ENCODE measurements at places on chromosomes 2 and 18.

DNA sequence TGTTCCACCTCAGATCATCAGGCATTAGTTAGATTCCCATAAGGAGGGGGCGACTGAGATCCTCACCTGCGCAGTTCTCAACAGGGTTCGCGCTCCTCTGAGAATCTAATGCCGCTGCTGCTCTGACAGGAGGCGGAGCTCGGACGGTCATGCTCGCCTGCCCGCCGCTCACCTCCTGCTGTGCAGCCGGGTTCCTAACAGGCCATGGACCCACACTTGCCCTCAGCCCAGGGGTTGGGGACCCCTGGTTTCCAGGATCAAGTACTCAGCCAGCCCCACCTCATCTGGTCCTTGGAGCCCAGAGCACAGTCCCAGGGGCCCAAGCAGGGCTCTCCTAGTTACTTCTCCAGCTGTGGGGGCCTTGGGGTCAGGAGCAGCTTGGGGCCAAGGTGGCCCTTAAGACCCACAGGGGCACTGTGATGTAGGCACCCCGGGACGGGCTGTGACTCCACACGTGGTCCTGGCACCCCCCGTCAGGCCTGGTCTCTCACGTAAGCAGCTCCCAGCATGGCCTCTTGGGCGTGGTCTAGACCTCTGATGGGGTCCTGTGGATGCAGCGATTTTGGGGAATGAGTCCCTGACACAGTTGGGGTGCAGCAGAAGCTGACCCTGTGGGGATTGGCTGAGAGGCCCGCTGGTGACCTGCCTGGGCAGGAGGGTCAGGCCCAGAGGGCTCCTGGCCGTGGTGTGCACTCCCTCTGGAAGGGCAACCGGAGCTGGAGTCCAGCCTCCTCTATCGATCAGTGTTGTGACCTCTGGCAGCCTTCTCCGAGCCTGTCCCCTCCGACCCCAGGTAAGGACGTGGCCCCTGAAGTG is 28.3 kb upstream of the OTOS start:
- no peak for DNase-seq

DNA sequence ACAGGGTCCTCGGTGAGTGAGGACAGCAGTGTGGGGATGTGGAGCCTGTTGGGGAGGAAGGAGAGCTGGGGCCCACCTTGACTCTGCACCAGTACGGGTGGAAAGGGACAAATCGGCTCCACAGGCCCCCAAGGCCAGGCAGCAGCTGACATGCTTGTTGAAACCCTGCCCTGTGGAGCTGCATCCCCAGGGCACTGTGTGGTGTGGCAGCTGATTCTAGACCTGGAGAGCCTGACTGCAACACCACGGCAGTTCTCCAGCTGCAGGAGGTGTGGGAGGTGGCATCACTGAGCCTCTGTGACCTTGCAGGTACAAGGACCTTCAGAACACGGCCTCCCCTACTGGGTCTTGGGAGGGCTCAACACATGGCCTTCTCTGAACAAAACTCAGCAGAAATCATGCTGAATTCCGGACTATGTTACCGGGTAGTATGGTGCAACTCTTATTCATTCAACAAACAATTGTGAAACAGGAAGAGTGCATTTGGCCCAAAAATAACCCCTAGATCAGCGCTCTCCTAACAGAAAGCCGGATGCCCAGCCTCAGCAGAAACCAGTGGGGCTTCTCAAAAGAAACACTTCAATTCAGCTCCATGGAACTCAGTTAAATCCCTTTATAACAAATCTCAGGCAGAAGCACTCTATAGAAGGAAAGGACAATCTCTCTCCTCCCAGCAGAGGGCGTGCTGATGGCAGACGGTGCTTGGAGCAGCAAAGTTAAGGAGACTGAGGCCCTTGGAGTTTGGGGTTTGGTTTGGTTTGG is 104.4 kb upstream of the SALL3 start:
- peak; percentile 38 for DNase-seq

DNA sequence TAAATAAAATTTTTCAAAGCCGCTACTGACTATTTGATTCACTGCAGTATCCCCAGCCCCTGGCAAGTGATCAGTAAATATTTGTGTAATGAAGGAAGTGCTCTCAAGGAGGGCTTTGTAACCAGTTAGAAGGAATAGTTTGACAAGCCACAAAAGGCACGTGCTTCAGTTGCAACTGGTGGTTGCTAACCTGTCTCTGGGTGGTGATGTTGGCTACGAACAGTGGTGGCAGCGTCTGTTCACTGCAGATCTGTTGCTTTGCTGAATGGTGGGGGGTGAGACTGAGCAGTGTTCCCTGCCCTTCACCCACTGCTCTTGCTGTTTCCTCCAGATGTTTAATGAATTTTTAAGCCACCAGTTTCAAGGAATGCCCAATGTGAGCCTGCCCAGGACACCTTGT is 73.9 kb upstream of the SIX2 start:
- DNase-seq, result no peak

- DNase-seq, result no peak
These were observed 21.9 kb upstream of the DNAJC10 start for GRCh38 chr2:182694189-182694588.

- no peak for DNase-seq
These were observed 5.1 kb downstream of the ACTG2 start for GRCh38 chr2:73897934-73898333.

DNA sequence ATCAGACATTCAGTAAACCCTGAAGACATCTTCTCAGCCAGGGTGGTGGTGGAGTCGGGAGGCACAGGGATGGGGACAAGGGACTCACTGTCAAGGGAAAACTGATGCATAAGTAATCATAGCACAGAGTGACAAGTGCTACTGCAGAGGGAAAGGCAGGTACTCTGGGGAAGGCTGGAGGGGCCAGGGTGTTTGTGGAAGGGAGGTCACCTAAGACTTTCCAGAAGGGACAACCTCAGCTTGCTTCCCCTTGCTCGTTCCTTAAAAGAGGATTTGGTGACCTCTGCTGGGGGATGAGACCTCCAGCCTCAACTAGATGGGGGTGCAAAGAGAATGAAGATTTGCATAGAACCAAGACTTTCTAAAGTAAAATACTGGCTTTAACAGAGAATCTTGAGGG is 99.5 kb downstream of the SLC4A3 start:
- no peak for DNase-seq

DNA sequence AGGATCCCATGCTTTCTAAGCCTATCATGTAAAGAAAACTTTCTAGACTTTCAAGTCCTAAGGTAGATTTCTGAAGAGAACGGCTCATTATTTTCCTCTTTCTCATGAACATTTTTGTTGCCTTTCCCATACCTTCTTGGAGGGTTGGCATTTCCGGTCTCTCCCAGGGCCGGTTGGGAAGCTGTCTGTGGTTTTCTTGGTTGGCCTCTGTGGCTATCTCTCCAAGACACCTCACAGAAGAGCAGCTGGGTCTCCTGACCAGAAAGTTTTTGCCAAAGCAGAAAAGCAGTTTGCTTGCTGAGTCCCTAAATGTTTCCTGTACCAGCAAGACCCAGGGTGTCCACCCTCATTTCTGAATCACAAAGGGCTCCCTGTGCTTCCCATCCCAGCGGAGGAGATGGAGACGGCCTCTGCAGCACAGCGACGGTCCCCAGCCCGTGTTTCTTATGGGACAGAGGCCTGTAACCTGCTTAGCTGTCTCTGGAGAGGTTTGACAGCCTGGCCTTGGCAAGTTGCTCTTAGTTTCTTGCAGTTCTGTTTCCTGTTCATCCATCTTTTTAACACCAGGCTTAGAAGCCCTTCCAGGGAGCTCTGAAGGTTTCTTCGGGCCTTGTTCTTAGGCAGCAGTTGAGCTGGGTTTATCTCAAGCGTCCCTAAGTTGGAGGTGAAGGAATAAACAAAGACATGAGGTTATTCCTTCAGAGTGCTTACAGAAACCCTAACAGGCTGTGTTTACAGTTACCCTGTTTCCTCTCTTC is 39.8 kb downstream of the GREB1 start:
- no peak for DNase-seq

DNA sequence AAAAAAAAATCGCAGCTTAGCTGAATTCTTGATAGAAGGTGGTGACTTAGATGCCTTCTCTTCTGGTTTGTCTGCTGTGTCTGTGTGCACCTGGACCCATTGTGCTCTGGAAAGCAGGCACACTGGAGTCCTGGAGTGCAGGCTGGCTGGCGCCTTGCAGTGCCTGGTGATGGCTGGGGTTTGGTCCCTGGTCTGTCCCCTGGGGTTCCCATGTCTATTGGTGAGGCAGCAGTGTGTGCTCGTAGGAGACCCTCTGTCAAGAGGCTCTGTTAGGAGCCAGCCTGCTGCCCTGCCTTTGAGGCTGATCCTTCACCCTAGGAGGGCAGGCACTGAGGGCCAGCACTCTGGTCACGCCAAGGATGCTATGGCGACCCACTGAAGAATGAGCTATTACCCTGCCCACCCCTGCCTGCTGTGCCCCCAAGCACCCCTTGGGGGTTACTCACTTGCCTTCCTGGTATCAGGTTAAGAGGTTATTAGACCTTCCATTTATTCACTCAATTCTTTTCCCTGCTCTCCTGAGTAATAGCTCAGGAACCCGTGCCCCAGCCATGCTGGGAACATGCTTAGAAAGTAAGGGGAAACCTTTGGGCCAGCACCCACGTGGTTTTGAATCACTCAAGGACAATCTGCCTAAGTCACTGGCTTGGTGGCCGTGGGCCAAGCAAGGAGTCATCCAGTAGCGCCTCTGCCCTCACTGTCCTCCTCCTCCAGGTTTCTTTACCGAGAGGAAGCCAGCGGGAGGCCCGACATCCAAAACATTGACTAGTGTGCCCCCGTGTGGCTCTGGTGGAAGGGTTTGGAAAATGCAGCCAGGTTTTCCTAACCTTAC is 284.5 kb downstream of the PRKCE start:
- peak; percentile 80 for DNase-seq

- DNase-seq, result no peak
These were observed 728.5 kb upstream of the SLC8A1 start for GRCh38 chr2:41180387-41180786.

DNA sequence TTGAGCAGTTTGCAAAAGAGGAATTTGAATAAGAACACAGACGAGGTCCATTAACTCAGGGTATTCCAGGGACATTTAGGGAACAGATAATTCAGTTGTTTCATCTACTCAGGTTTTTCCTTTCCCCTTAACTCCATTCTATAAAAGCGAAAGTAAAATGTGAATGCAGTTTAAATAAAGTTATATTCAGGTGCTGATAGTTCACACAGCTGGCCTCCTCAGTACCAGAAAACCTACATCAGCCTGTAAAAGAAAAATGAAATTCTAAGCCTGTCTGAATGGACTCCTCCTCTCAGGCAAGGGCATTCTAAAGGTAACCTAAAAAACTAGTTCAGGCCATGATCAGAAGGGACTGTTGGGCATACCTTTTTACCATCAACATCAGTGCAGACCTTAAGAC is 873.8 kb downstream of the SUCLG1 start:
- no peak for DNase-seq

GRCh38 chr18:35215026-35215425 is 25.8 kb upstream of the ZNF397 start:
- no peak for DNase-seq

DNA sequence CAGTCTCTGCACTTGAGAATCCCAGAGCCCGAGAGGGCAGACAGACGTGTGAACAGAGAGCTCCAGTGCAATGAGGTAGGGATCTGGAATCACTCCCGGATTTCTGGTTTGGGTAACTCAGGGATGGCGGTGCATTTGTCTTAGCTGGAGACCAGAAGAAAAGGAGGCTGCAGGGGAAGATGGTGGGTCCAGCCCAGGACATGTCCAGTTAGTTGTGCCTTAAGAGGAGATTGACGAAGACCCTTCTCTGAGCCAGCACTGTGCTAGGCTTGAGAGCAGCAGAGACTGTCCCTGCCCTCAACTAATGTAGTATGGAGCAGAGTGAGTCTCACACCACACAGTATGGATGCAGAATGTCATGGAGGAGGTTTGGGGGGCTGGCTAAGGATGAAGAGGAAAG is 150.6 kb upstream of the COPS8 start:
- no peak for DNase-seq

DNA sequence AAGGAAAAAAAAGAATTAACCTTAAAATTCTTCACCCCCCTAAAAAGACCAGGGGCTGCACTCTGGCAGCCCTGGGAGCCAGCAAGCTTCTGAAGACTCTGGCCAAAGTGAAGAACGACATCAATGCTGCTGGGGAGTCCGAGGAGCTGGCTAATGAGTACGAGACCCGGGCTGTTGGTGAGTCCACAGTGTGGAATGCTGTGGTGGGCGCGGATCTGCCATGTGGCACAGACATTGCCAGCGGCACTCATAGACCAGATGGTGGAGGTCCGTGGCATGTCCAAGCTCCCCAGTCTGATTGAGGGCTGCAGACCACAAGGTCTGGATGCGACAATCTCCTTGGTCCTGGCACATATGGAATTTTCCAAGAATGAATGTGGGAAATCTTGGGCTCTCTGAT is 47.4 kb downstream of the TRPM8 start:
- no peak for DNase-seq

DNA sequence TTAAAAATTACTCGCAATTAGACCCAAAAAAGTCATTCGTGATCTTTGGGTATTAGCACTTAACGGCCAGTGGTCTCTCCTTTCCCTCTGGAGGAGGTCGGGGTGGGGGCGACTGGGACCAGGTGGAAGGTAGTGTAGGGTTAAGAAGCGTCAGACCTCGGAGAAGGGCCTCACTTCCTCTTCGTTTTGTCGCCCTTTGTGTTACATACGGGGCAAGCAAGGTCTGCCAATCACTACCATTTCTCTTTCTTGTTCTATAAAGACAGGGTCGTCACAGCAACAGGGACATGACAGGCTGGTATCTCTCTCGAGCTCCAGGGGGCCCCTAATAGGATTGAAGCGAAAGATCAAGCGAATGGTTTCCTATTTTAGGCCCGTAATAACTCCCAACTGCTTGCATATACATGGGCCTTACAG is 136.6 kb downstream of the INSIG2 start:
- DNase-seq, result no peak

DNA sequence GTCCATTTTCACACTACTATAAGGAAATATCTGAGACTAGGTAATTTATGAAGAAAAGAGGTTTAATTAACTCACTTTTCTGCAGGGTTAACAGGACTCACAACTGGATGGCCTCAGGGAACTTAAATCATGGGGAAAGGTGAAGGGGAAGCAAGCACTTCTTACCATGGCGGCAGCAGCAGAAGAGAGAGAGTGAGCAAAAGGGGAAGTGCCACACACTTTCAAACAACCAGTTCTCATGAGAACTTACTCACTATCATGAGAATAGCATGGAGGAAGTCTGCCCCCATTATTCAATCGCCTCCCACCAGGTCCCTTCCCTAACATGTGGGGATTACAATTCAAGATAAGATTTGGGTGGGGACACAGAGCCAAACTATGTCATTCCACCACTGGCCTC is 55.1 kb upstream of the NETO1 start:
- no peak for DNase-seq

DNA sequence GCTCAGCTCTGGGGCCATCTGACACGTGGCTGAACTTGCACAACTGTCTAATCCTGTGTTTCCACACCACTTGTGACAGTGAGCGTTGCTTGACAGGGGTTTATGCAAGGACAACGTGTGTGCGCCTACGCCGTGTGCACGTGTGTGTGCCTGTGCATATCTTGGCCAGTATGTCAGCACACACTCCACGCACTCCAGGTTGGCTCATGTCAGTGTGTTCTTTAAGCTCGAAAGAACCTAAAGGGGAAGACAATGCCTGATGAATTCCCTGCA is 85.6 kb upstream of the SALL3 start:
- DNase-seq, result no peak

GRCh38 chr2:54685263-54685775 is 38.1 kb upstream of the EML6 start:
- no peak for DNase-seq
